ENCODE measurements at places on chromosomes 1 and 21.

DNA sequence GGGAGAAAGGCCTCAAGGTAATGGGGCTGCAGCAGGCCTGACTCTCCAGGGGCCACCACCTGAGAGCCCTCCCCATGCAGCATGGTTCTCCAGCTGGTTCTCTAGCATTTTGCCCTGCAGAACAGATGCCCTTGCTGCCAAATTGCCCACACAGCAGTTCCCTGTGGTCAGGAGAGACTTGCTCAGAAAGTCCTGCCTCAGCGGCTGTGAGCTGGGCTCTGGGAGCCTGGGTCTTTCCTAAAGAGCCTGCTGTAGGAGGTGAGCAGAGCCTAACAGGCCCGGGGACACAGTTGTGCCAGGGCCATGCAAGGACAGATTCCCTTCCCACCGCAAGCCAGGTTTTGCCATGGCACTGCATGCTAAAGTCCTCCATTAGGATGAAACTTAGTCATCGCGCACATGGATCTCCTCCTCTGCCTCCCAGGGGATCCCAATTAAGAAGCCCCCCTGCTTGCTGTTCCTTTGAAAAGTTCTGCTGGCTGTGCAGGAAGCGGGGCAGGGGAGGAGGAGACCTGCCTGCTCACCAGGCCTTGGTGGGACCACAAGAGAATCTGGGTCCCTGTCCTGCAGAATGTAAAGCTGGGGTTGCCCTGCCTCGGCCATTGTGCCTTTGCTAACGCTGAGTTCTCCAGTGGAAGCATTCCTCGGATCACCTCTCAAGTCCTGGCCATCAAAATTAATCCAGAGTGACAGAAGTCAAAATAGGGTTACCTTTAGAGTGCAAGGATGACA, 21.4 kb downstream of the TEX35 start:
- no peak for DNase-seq

- no peak for DNase-seq
Observed at GRCh38 chr1:225847610-225848009, 34.6 kb downstream of the TMEM63A start.

DNA sequence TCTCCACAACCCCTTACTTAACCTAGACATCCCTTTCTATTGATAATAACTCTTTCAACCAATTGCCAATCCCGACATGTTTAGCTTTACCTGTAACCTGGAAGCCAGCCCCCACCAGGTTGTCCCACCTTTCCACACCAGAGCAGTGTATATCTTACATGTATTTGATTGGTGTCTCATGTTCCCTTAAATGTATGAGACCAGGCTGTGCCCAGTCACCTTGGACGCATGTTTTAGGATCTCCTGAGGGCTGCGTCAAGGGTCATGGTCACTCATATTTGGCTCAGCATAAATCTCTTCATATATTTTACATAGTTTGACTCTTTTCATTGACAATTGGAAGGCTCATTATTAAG, 5.3 kb upstream of the SLC19A1 start:
- DNase-seq: no peak

DNA sequence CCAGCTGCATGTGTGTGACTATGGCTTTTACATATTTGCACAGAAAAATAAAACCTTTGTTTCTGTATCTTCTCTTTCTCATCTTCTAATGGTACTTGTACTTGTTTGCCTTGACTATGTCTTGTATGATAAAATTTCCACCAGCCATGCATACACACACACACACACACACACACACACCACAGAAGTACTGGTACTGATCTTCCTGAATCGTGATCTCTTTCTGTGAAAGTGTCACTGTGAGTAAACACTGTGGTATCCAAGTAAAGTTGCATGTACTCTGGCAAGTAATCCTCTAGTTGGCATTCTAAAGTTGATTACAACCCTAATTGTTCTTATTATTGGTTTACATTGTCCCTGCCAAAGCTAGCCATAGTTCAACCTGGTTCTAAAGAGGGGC, 176.7 kb downstream of the CRB1 start:
- DNase-seq: no peak

- DNase-seq: no peak
Observed at GRCh38 chr1:167090314-167090942, at the start of gene GPA33. Gene GPA33, minus strand, starts transcription at chr1:167090377. Its CDS starts 90 bp downstream, at chr1:167090287.

- DNase-seq: peak; percentile 13
Observed at GRCh38 chr1:162361349-162361748, 15.3 kb downstream of the SPATA46 start.

DNA sequence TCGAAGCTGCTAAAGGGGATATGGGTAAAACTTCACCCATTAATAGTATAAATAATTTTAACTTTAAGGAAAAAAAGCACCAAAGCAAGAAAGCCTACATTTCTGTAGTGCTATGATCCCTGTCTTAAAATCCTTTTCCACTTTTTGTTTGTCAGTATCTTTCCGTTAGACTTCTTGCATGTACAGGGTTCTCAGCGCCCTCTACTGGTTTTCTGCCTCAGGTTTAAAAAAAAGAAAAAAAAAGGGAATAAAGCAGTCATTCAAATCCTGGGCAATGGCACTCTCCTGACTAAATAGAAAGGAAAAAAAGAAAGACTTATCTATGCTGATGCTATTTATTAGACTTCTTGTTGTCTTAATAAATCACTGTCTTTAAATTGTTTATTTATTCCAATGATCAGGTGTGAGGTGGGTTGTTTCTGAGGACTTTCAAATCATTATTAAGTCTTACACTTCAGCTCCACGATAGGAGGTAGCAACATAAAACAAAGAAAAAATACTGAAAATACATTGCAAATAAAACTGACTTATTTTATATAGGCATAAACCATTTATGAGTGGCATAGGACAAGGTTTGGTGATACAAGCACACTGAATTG, 475.4 kb upstream of the NR5A2 start:
- DNase-seq: no peak

DNA sequence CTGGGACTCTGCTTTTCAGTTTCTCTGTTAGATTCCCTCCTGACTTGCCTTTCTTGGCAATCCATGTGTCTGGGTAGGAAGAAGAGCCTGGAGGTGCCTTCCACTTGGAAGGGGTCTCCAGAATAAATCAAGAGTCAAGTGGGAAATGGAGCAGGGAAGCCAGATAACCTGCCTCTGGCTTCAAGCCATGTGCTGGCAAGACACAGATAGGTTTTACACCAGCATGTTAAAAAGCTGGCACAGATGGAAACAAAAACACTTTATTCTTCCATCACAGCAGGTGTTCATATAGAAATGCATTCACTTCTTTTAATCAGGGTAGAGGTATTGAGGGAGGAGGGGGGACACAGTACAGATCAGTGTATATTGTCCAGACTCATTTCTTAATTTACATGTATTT, 356.9 kb upstream of the RUNX1 start:
- DNase-seq: no peak

- DNase-seq: no peak
Observed at GRCh38 chr1:96309783-96310182, 411.8 kb upstream of the PTBP2 start.

GRCh38 chr1:154178013-154178412, 13.9 kb downstream of the TPM3 start:
- no peak for DNase-seq

- no peak for DNase-seq
Observed at GRCh38 chr1:234647245-234647644, 37.3 kb upstream of the IRF2BP2 start.

DNA sequence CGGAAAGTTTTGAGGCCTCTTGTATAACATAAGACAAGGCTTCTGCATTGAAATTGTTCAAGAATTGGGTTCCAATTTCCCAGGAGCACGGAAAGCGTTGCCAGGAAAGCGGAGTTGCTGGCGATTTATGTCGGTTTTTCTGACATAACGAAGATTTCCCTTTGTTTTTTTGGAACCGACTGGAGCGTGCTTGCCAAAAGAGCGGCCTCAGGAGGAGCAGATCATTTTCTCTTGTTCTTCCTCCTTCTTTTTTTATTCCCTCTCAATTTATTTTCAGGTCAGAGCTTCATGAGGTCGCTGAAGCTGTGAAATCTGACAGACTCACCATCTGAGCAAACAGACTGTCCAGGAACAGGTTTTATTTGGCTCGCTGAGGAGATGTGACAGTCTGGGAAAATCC, 275.5 kb downstream of the CAMTA1 start:
- DNase-seq: no peak

DNA sequence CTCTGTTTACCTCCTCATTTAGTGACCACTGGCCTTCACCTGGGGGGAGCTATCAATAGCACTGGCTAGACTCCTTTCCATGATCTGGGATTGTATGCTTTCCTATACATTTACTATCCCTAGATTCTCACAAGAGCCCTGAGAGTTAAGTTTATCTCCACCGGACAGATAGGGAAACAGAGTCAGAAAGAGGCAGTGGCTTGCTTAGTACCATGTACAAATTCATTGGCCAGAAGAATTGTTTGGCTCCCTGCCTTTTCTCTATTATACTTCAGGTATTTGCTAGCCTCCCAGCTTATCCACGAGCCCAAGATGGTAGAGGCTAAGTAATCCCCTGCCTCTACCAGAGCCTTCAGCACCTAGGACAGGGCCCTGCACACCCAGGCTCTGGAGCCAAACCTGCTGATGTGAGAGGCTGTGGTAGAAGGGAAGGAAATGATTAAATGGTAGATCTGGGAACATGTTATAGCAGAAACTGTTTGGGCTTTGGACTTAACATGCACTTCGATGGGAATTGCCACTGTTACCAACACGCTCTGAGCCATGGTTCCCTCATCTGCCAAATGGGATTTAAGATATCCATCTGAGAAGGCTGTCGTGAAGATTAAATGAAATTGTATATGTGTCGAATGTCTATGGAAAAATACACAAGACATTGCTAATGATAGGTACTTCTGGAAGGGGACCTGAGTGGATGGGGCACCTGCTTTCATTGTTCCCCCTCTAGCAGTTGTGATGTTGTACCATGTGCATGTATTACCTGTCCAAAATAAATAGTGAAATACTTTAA, 3.1 kb upstream of the BLACAT1 start:
- DNase-seq: no peak

DNA sequence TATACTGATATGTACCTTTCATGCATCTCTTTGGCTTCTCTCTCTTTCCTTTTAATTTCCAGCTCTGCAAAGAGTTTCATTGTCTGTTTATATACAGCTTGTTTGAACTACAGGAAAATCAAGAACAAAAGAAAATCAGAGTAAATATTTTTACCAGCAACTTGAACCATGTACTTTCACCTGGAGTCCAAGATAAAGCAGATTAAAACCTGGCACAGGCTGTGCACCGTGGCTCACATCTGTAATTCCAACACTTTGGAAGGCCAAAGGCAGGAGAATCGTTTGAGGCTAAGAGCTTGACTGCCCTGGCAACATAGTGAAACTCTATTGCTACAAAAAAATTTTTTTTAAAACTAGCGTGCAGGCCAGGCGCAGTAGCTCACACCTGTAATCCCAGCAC, 27.6 kb downstream of the DNAJC8 start:
- no peak for DNase-seq

DNA sequence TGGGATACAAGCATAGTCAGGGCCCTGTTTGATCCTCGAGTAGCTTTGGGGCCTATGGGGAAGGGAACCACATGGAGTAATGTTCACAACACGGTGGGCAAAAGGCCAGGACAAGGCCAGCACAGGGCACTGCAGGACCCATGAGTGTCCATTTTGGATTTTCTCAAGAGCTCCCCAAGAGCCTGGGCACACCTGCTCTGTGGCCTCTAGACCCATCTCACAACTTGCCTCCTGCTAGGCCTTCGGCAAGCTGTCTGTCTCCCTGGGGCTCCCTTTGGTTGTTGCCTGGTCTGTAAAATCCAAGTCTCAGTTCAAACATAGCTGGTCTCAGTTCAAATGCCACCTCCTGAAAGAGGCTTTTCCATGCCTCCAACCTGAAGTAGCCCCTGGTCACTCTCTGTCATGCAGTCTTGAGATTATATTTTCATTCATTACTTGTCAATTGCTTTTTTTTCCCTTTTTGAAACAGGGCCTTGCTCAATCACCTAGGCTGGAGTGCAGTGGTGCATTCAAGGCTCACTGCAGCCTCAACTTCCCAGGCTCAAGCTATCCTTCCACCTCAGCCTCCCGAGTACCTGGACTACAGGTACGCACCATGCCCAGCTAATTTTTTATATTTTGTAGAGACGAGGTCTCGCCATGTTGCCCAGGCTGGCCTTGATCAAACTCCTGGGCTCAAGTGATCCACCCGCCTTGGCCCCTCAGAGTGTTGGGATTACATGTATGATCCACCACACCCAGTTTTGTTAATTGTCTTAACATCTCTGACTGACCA, 107.4 kb downstream of the MATN1 start:
- DNase-seq: peak; percentile 65

GRCh38 chr1:234499119-234499942, 20.4 kb upstream of the TARBP1 start:
- DNase-seq: peak; percentile 91

Data from lower leg skin (tissue), 4 donors.